ENCODE measurements at places on chromosomes 7 and 10.

DNA sequence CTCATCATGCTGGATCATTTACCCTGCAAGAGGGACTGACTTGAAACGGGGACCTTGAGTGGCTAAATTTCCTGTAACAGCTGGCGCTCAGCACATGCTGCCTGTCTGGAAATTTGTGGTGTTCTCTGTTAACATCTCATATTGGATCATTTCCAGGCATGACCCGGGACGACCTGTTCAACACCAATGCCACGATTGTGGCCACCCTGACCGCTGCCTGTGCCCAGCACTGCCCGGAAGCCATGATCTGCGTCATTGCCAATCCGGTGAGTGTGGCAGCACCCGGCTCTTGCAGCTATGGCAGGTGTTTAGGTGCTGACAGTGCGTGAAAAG is 9.9 kb downstream of the MDH2 start:
- DNase-seq: no peak

- no peak for DNase-seq
Measured at GRCh38 chr10:71575934-71576801, 143.4 kb downstream of the C10orf105 start.

GRCh38 chr7:78296644-78297371 is 498.2 kb downstream of the PHTF2 start:
- no peak for DNase-seq

GRCh38 chr7:82081644-82082224 is 311.9 kb upstream of the HGF start:
- DNase-seq: no peak

DNA sequence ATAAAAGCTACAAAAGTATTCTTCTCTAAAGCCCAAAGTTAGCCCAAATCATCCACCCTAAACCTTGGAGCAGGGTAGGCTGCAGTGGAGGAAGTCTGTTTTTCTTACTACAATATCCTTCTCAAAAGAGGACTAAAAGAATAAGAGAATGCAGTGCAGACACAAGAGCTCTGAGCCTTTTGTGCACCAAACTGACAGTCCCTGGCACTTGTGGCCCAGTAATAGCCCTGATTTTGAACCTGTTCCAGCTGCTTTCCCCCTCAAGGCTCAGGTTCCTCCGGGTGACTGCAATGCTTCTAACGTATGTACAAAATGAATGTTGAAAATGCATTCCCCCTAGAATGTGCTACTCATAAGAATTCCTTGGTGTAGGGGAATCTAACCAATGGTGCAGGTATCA is 154.4 kb downstream of the JAZF1 start:
- DNase-seq: no peak

- DNase-seq: no peak
Measured at GRCh38 chr10:22253580-22253882, 35.7 kb upstream of the EBLN1 start.

DNA sequence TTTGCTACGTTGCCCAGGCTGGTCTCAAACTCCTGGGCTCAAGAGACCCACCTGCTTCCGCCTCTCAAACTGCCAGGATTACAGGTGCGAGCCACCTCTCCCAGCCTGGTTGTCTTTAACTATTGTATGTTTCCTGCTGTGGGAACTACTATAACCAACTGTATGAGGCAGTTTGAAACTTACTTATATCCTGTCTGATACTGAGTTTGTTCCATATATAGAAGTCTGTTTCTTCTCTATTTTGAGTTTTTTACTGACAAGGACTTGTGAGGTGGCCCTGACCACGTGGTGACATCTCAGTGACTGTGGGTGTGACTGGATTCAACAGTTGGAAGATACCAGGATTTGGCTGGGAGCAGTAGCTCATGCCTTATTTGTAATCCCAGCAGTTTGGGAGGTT is 14.2 kb downstream of the FBH1 start:
- no peak for DNase-seq

DNA sequence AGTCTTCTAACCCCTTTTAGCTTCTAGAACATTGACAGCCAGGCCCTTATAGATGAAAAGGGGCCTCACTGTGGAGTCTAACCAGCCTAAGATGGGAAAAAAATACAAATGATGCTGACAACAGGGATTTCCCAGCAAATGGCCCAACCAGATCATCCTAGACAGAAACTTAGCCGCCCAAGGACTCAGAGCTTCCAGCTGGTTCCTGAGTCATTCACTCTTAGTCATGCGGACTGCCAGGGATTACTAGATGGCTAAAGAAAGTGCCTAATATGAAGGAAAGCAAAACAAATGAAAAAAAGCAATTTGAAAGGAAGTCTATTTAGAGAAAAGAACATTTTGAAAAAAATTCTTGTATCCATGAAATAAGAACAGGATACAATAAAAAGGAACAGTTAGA is 23.7 kb downstream of the TSPAN14 start:
- DNase-seq: peak; percentile 84

DNA sequence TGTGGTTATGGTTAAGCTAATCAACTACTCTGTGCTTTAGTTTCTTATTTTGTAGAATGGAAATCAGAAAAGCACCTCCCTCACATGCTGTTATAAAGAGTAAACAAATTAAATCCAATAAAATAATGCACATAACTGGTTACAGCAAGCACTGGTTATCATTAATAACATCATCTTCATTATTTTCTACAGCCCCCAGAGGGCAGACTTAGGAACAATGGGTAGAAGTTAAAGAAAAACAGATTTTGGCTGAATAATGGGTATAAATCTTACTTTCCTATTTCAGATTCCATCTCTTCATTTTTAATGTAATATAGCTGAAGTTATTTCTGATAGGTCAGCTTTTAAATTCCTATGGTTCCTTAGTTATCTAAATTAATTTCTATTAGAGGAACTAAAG is 126.5 kb downstream of the DOCK4 start:
- DNase-seq: no peak

GRCh38 chr10:101818872-101819633 is 809 bp upstream of the OGA start:
- peak; percentile 59 for DNase-seq

GRCh38 chr7:2248984-2249694 is 7.1 kb downstream of the NUDT1 start:
- DNase-seq: peak; percentile 88

DNA sequence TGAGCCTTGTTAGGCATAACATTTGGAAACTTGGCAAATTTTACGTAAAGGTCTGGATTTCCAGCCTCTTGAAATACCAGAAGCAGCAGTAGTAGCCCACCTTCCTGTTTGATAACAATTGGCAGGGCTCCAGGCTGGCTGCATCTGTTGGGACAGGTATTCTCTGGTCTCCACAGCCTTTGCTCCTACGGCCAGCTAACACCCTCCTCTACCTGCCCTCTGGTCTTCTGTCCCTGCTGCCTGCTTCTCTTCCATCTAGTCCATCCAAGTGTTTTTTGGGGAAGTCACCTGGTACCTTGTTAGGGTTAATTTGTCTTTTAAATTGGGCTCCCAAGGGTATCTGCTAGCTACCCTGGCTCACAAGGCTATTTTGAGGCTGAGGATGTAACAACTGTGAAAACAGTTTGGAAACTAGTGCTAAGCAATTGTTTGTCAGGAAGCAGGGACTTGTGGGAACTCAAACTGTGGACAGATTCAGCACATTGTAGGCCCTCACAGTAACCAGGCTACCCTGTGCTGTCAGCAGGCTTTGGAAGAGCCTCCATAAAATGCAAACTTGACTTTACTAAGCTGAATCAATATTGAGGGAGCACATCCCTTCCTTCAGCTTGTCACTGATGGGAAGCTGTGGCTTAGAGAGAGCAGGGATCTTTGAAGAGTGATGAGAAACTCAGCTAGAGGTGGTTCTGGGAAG is 8.5 kb downstream of the RPS24 start:
- no peak for DNase-seq

- no peak for DNase-seq
Measured at GRCh38 chr10:30963992-30964930, 67.4 kb downstream of the ZNF438 start.

- DNase-seq: no peak
Measured at GRCh38 chr10:128958834-128959690, 508.0 kb upstream of the MGMT start.

DNA sequence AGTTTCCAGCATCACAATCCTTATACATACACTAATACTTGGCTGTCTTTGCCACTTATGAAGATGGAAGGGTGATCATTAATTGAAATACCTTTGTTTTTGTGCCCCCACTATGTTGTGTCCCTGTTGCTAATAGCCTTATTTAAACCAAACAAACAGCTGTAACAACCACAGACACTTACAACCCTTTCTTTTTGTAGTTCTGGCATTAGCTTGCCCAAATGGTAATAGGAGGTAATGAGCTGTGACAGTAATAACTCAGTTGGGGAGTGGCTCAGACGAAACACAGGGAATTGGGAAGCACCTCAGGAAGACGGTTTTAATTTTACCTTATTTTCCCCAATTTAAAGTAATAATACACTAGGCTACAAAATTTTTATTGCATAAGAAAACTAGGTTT is 83.4 kb downstream of the MDFIC start:
- DNase-seq: no peak

GRCh38 chr7:6165075-6165474 is 107.3 kb downstream of the CYTH3 start:
- no peak for DNase-seq
